Urinary bladder (tissue), 4 donors: ENCODE measurements at places on chromosomes 12 and 14. TPM values are rescaled to one million over a fixed set of nuclear protein-coding genes. Genes with fewer than 3 reads are reported as not detected.

POU6F1 gene
- 4.3 TPM for total RNA-seq

RILPL2 gene
- total RNA-seq, result 3.2 TPM

PMEL gene
- total RNA-seq, result 1.5 TPM

LHX5 gene
- not detected for total RNA-seq

CIROP gene
- not detected for total RNA-seq

LALBA gene
- total RNA-seq, result not detected

LMNTD1 gene
- 2.3 TPM for total RNA-seq

EIF2S3B gene
- 1.1 TPM for total RNA-seq

HAL gene
- not detected for total RNA-seq

IPO8 gene
- 63.0 TPM for total RNA-seq

PTGER2 gene
- 4.8 TPM for total RNA-seq

DNA sequence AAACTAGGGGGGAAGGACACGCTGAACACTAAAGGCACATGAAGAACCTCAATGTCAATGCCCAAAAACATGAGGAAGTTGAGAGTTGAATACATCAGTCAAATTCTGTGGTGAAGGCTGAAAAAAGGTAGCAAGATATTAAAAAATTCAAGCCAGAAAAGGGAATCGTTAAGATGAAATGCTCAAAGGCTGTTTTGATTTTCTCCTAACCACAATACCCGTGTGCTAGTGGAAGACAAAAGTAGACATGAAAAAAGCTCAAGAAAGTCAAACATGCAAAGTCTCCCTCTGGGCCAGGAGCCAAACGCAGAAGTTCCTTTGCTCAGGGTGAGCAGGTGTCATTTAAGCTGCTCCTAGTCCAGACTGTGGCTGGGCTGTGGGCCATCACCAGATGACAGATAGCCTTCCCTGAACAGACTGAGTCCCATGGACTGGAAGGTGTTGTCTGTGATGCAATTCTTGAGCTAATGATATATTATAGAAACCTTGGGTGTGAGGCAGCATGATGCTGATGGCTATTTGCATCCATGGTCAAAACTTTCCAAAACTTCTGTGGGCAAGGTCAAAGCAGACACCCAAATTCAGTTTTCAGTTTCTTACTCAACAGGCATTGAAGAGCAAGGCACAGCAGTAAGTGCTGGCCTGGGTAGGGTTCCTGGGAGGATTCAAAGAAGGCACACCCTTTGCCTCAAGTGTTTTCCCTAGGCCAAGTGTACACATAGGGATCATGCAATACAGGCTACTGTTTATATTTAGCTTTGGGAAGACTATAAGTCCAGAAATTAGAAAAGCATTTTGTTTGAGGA, 81.6 kb downstream of the MYRFL start:
- no peak for DNase-seq

DNA sequence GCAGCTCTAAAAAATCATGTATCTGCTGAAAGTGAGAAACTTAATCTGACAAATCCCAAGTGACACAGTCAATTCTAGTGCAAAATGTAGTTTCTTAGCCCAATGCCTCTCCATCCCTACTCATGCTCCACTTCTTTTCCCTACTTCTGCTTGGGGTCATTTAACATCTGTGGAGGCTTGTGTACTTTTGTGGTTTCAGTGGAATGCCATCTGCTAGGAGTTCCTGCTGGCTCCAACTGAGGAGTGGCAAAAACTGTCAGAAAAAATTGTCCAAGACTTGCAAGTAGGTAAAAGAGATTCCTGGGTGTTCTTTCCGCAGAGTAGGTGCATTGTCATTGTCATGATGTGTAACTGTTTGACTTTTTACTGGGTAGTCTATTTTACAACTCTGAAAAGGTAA, 12.5 kb upstream of the AVPR1A start:
- no peak for DNase-seq

DNA sequence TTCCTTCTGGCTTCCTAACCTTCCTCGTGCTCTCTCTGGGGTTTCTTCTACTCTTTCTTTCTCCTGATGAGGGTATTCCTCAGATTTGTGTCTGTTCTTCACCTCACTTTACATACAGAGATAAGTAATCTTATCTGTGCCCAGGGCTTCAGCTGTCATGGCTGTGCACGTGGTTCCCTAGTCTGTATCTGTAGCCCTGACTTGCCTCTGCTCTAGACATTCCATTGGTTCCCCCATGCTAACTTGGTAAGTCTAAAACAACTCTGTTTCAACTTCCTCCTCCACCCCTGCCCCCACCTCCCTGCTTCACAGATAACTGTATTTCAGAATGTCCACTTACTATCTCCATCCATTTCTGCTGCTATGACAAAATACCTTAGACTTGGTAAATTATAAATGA, 10.8 kb downstream of the DIP2B start:
- DNase-seq, result no peak

GRCh38 chr12:104578453-104578852, 121.7 kb downstream of the CHST11 start:
- DNase-seq, result no peak

GRCh38 chr14:61101803-61102548, 120.9 kb downstream of the SLC38A6 start:
- DNase-seq, result no peak

DNA sequence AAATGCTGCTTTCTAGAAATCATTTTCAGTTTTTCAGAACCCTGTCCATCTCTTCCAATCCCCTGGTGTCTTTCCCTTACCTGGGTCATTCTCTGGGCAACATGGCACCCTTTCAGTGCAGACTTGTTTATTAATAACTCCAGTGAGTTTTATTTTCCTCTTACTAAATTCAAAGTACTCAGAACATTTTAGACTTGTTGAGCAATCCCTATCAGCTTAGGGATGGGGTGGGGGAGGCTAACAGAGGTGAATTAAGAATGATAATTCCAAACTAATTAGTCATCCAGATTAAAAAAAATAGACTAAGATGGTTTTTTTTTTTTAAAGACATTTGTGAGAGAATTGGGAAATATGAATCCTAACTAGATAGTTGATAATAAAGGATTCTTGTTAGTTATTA, 10.7 kb downstream of the GPRC5A start:
- DNase-seq, result no peak

DNA sequence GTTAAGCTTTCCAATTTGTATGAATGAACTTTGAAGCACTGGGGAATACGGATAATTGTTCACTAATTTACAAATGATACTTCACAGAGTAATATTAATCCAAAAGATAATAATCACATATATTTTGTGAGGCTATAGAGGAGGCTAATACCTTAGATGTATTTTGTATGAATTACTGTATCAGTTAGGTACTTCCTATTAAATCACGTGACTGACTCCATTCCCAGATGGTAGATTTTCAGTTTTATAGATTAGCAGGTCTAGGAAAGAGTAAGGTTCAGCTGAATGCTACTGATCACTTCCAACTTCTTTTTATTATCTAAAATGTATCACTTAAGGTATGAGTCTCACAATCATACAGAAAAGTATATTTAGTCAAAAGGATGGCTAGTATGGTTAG, 133.6 kb downstream of the PDE3A start:
- no peak for DNase-seq

- no peak for DNase-seq
Observed at GRCh38 chr12:81207664-81208063, 129.8 kb downstream of the ACSS3 start.

DNA sequence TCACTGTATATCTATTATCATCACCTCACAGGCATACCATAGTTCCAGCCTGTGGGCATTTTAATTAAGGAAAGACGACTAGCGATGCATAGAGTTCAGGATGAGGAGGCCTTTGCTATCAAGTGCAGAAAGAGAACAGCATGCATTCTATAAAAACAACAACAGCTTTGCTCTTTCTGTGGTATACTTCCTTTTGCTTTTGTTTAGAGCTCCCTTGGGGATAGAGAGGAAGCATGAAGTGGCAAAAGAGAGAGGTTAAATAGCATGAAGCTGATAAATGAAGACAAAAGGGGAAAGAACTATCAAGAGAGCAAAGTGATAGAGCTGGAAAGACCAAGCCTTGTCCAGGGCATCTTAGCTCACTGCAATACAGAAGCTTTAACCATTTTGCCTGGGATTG, 23.5 kb downstream of the IFNG-AS1 start:
- DNase-seq, result no peak

GRCh38 chr14:91035855-91036254, 24.6 kb downstream of the RPS6KA5 start:
- DNase-seq, result no peak

- no peak for DNase-seq
Observed at GRCh38 chr12:28574746-28575592, 384.7 kb downstream of the CCDC91 start.

- no peak for DNase-seq
Observed at GRCh38 chr12:52204095-52204930, 12.5 kb upstream of the KRT80 start.
